ENCODE measurements at places on chromosomes 3 and 15. TPM values are rescaled to one million over a fixed set of nuclear protein-coding genes. Genes with fewer than 3 reads are reported as not detected.

GRCh38 chr3:69994919-69995318 is 4.6 kb upstream of the SAMMSON start:
- DNase-seq: no peak

DNA sequence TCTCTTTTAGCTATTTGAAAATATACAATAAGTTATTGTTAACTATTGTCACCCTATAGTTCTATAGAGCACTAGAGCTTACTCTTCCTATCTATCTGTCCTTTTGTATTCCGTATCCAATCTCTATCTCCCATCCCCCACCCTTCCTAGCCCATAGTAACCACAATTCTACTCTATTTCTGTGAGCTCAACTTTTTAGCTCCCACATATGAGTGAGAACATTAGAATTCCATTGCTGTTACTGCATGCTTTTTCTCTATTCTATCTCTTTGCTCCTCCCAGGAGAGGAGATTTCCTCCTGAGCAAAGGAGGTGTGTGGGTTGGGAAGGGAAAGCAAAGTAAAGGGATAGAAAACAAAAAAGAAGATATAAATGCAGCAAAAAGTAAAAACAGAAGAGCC is 105.6 kb upstream of the SLC4A7 start:
- DNase-seq: no peak

DNA sequence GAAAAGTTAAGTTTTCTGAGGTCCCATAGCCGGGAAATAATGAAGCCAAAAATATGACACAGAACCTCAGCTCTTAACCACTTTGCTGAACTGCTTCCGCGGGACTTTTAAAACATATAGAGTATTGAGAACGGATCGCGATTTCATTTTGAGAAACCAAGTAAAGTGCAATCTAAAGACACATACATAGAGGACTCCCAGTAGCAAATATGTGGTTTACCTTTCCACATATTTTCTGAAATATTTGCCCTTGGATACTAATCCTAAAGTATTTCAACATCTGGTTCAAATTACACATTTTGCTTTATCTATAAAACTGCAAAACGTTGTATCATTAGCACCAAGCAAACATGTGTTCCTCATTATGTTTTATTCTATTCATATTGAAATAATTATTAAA is 776.5 kb downstream of the ROBO2 start:
- DNase-seq: no peak

- DNase-seq: peak; percentile 69
Observed at GRCh38 chr3:145243875-145244274, 917.1 kb downstream of the PLOD2 start.

GRCh38 chr15:42710662-42711061 is 26.3 kb downstream of the CDAN1 start:
- DNase-seq: no peak

The NR2F2 gene
- 34.1 TPM for total RNA-seq

DNA sequence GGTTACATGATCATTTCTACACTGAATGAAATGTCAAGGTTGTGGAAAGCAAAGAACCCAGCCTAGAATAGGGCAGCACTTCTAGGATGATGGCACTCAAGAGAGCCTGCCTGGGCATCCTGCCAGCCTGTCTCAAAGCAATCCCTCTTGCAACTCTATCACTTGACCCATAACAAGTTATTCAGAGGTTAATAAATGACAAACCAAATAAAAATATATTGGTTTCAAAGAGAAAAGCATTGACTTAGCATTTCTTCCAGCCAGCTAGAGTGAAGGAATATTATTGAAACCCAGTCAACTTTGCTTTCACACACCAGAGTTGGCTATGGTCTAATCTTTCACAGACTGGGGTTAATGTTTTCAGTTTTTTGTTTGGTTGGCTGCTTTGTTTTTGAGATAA is 214.6 kb upstream of the UBE2E2 start:
- DNase-seq: no peak

DNA sequence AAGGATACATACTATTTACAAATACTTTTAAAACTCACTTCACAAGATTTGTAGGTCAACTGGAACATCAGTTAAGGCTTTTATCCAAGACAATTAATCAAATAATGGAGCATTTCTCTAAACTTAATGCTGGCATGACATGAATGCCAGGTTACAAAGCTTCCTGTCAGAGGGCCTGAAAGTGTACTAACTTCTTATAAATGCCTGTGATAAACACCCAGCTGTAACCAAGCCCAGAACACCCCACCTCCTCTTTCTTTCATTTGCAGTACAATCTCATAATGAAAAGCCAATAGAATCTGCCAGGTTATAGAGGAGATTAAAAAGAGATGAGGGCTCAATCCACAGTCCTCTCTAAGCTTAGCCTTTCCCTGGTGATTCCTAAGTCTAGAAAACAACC is 214.4 kb downstream of the OSBPL10 start:
- no peak for DNase-seq

DNA sequence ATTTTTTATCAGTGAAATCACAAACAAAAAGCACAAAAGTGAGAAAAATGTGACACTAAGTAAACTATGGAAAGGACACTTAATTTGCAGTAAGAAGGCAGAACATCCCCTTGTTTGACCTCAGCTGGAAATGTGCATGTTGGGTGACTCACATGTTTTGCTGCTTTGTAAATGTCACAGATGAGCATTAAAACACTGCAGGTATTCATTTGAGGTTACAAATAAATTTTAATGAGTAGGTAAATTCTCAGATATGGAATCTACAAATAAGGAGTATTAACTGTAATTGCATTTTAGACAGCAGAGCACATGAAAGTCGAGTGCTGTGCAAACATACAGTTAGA is 20.3 kb downstream of the CHMP2B start:
- no peak for DNase-seq

GRCh38 chr15:69421498-69421897 is 7.3 kb downstream of the KIF23 start:
- DNase-seq: no peak

- DNase-seq: no peak
Observed at GRCh38 chr3:39762537-39763070, 46.8 kb upstream of the MYRIP start.

The RAD51 gene
- total RNA-seq: 4.4 TPM

GRCh38 chr15:68421798-68422402 is 10.1 kb downstream of the ITGA11 start:
- DNase-seq: no peak

DNA sequence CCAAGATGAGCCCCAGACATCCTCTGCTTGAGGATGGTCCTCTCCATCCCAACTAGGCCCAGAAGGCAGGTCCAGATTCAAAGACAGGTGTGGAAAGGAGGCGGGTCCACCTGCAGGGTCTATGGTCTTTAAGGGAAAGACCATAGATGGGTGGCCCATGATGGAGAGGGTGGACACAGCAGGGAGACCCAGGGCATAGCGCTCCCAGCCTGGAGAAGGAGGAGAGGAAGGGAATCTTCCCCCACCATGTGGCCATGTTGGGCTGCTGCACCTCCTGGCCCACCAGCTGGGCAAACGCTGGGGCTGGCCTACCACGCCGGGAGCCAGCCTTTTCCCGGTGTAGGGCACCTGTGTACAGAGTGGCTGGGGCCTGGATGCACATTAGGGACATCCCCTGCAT is 265.2 kb upstream of the TLE3 start:
- no peak for DNase-seq

DNA sequence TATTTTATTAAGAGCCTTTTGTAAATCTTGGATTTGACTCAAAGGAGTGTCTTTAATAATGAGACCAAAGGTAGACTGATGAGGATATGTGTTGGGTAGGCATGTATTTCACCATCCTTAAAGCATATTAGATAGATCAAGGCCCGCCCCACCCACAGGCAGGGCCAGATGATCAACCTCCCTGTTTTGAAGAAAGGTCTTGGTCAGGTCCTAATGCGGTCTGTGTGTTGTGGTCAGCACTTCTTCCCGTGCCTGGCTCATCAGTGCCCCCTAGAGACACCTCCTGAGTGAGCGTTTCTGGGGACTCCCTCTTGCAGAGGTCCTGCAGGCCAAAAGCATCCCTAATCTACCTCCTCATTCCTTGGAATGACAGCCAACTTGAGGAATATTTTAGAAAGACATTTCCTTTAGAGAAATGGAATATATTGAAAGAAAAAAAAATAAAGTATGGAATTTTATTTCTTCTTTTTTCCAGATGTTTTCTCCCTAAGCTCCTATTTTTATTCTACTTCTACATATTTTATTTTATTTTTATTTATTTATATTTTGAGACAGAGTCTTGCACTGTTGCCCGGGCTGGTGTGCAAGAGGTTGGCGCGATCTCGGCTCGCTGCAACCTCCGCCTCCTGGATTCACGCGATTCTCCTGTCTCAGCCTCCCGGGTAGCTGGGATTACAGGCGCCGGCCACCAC is 6.0 kb downstream of the TM4SF4 start:
- DNase-seq: peak; percentile 73

- DNase-seq: no peak
Observed at GRCh38 chr3:23162934-23163333, 40.2 kb upstream of the UBE2E2 start.

GRCh38 chr15:89472785-89473256 is 23.6 kb downstream of the RHCG start:
- peak; percentile 37 for DNase-seq

The KLHL40 gene
- total RNA-seq: not detected

GRCh38 chr3:150248116-150248887 is 159.8 kb upstream of the TSC22D2 start:
- peak; percentile 28 for DNase-seq
